Activated CD4-positive, alpha-beta T cell treated with anti-CD3 and anti-CD28 coated beads, Interleukin-2, amount 10 ng/mL, durations not matched to agents 7 days and 5 days (primary cell): ENCODE measurements at places on chromosomes 6 and 20. TPM values are rescaled to one million over a fixed set of nuclear protein-coding genes. Genes with fewer than 3 reads are reported as not detected.

LAMA2 gene
- 0.05 TPM for total RNA-seq

ELOVL2 gene
- not detected for total RNA-seq

ZC3H12D gene
- 16.5 TPM for total RNA-seq

TTPAL gene
- 17.1 TPM for total RNA-seq

SULF2 gene
- 0.69 TPM for total RNA-seq

NKX2-2 gene
- total RNA-seq = not detected

GSTA3 gene
- not detected for total RNA-seq

STMND1 gene
- total RNA-seq = not detected

TAP2 gene
- total RNA-seq = 332 TPM

DNA sequence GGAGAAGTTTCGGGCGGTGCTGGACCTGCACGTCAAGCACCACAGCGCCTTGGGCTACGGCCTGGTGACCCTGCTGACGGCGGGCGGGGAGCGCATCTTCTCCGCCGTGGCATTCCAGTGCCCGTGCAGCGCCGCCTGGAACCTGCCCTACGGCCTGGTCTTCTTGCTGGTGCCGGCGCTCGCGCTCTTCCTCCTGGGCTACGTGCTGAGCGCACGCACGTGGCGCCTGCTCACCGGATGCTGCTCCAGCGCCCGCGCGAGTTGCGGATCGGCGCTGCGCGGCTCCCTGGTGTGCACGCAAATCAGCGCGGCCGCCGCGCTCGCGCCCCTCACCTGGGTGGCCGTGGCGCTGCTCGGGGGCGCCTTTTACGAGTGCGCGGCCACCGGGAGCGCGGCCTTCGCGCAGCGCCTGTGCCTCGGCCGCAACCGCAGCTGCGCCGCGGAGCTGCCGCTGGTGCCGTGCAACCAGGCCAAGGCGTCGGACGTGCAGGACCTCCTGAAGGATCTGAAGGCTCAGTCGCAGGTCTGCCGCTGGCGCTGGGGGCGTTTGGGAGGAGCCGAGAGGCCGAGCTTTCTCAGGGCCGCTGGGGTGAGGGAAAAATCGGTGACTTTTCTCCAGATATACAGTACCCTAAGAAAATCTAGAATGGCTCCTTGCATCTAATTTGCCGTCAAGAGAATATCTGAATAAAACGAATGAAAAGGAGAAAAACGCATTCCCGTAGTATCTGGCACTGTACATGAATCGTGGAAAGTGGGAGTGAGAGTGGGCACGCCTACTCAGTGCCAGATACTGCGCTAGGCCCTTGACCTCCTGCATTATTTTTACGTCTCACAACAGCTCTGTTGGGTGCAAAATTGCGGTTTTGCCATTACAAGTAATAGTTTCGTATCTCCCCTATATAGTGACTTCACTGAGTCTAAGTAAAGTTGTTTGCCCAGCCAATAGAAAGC is 1.0 kb downstream of the CALHM6 start:
- H3K27ac ChIP-seq = peak overlapping the region; percentile 87
- peak overlapping the region; percentile 68 for H3K4me3 ChIP-seq

GRCh38 chr20:57600320-57601210 is 19.7 kb downstream of the ZBP1 start:
- no peak for DNase-seq
- no peak overlapping the region for H3K4me3 ChIP-seq
- H3K4me1 ChIP-seq = peaks cover 30% of the 10 kb centered on the region
- H3K27me3 ChIP-seq = peaks cover 10% of the 10 kb centered on the region
- peak overlapping the region; percentile 25 for H3K27ac ChIP-seq

DNA sequence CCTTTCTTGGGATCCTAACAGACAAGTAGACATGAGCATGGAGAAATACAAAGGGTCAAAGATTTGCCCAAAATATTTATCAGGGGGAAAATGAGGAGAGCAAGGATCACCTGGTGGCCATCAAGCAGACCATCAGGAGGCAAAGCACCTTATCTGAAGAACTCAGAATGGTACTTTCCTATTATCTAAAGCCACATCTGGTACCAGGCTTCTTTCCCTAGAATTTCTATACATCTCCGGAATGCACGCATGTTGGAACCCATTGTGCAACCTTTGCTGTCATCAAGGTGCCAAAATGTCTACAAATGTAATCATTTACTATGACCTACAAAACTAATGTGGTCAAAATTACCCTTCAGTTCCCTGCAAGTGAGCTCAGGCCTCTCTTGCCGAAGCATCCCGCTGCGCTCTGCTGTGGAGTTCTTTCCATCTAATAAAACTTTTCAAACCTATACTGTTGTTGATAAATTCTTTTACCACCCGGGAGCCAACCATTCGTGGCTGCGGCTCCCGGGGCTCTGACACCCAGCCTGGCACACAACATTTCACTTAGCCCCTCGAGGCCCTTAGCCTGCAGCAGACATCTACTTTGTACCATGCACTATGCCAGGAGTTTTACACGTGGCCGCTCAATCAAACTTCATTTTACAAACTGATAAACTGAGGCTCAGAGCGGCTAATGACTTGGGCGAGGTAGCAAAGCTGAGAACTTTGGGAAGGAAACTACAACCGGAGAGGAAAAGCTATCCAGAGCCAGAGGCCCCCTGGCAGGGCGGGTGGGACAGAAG is 3.8 kb upstream of the CPXM1 start:
- peaks cover 70% of the 10 kb centered on the region for H3K27me3 ChIP-seq
- peaks cover 4% of the 10 kb centered on the region for H3K36me3 ChIP-seq
- H3K27ac ChIP-seq = no peak overlapping the region
- H3K4me3 ChIP-seq = no peak overlapping the region
- DNase-seq = no peak

GRCh38 chr6:116535109-116535508 is 10.4 kb downstream of the TRAPPC3L start:
- no peak for DNase-seq
- H3K36me3 ChIP-seq = no peaks in the 10 kb centered on the region
- H3K27me3 ChIP-seq = peaks cover 23% of the 10 kb centered on the region
- H3K4me1 ChIP-seq = no peaks in the 10 kb centered on the region

GRCh38 chr20:41586772-41587171 is 31.4 kb downstream of the CHD6 start:
- H3K4me3 ChIP-seq = no peak overlapping the region
- no peak overlapping the region for H3K27ac ChIP-seq
- peaks cover 30% of the 10 kb centered on the region for H3K36me3 ChIP-seq
- no peak for DNase-seq
- H3K27me3 ChIP-seq = no peaks in the 10 kb centered on the region
- no peaks in the 10 kb centered on the region for H3K4me1 ChIP-seq

GRCh38 chr6:44676246-44676790 is 288.8 kb downstream of the CDC5L start:
- DNase-seq = no peak
- peaks cover 7% of the 10 kb centered on the region for H3K27me3 ChIP-seq

DNA sequence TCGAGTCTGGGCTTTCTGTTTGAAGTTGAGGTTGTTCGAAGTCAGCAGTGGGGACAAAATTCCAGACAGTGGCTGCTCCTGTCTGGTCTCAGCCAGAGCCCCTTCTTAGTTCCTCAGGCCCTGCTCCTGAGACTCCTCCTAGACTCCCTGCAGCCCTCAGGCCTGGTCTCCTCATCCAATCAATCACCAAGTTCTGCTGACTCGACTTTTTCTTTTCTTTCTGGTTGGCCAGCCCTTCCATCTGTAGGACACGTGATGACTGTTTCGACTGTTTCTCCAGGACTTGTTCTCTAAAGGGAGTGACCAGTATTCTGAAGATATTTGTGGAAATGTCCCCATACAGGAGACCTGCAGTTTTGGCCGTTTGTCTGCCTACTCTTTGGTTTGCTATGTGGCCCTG is 19.5 kb downstream of the PPP1R3G start:
- no peak overlapping the region for H3K4me3 ChIP-seq
- no peaks in the 10 kb centered on the region for H3K4me1 ChIP-seq
- no peak overlapping the region for H3K27ac ChIP-seq
- H3K27me3 ChIP-seq = no peaks in the 10 kb centered on the region
- no peak for DNase-seq

- no peak overlapping the region for H3K27ac ChIP-seq
- H3K4me1 ChIP-seq = no peaks in the 10 kb centered on the region
- H3K27me3 ChIP-seq = peaks cover 2% of the 10 kb centered on the region
- DNase-seq = no peak
These were observed 68.5 kb downstream of the BANF2 start for GRCh38 chr20:17768271-17768670.

GRCh38 chr6:157432231-157432891 is 51.4 kb downstream of the ZDHHC14 start:
- no peaks in the 10 kb centered on the region for H3K36me3 ChIP-seq
- no peak overlapping the region for H3K27ac ChIP-seq
- no peak overlapping the region for H3K4me3 ChIP-seq
- no peak for DNase-seq
- no peaks in the 10 kb centered on the region for H3K27me3 ChIP-seq

GRCh38 chr20:63830841-63831588 is at the start of gene ZBTB46:
Gene ZBTB46 (minus strand): TSS chr20:63831264. CDS start chr20:63790757, 40,507 bp downstream.
- H3K27ac ChIP-seq = no peak within 1 kb of the TSS
- H3K4me1 ChIP-seq = peaks cover 8% of the 10 kb centered on the region
- H3K4me3 ChIP-seq = peak within 1 kb of the TSS; percentile 77
- H3K36me3 ChIP-seq = no peaks in the 10 kb centered on the region
- no peak for DNase-seq
- H3K27me3 ChIP-seq = peaks cover 44% of the 10 kb centered on the region

DNA sequence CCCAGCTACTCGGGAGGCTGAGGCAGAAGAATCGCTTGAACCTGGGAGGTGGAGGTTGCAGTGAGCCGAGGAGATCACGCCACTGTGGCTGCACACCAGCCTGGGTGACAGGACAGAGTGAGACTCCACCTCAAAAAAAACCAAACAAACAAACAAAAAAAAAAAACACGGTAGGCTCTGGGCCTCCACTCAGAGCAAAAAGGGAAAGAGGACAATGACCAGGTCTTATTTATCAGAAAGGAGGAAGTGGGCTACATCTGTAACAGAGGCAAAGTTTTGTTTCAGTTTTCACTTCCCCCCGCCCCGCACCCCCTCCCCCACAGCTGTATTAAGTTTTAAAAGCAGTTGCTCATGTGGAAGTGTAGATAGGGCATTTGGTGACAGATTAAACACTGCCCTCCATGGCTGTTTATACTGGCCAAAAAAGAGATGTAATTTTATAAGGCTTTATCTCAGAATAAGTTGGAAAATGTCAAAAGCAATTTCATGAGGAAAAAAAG is 114.6 kb downstream of the RCAN2 start:
- H3K4me1 ChIP-seq = peaks cover 8% of the 10 kb centered on the region
- H3K4me3 ChIP-seq = no peak overlapping the region
- H3K36me3 ChIP-seq = peaks cover 2% of the 10 kb centered on the region
- peaks cover 10% of the 10 kb centered on the region for H3K27me3 ChIP-seq
- H3K27ac ChIP-seq = peak overlapping the region; percentile 76
- no peak for DNase-seq

GRCh38 chr6:135497412-135498184 is at the start of gene AHI1:
Gene AHI1 (minus strand): TSS chr6:135497740. CDS start chr6:135492237, 5,503 bp downstream.
- H3K4me3 ChIP-seq = no peak within 1 kb of the TSS
- H3K27ac ChIP-seq = no peak within 1 kb of the TSS
- peak; percentile 89 for DNase-seq
- H3K36me3 ChIP-seq = peaks cover 9% of the 10 kb centered on the region
- no peaks in the 10 kb centered on the region for H3K27me3 ChIP-seq
